Caco-2 (cell line): ENCODE measurements at places on chromosomes 7 and 10. TPM values are rescaled to one million over a fixed set of nuclear protein-coding genes. Genes with fewer than 3 reads are reported as not detected.

Gene SLC39A12
- total RNA-seq, result not detected in 2 replicates

Gene OR2A42
- not detected in 2 replicates for total RNA-seq

Gene UTF1
- total RNA-seq, result not detected in 2 replicates

Gene ADAMTS14
- total RNA-seq, result not detected in 2 replicates

Gene NACAD
- 1.0 and 1.1 TPM in 2 replicates for total RNA-seq

Gene PTN
- 4.3 and 9.2 TPM in 2 replicates for total RNA-seq

Gene TFAM
- 228 and 240 TPM in 2 replicates for total RNA-seq

Gene BLNK
- 0.30 and 0.36 TPM in 2 replicates for total RNA-seq

Gene DNAJC2
- total RNA-seq, result 71.6 and 73.0 TPM in 2 replicates

Gene DOCK1
- total RNA-seq, result 82.2 and 83.5 TPM in 2 replicates

Gene CHRM2
- not detected in 2 replicates for total RNA-seq

Gene LIPN
- not detected in 2 replicates for total RNA-seq

Gene ACSL5
- 46.6 and 47.9 TPM in 2 replicates for total RNA-seq

Gene SPAM1
- total RNA-seq, result not detected in 2 replicates

Gene STOX1
- 8.5 and 9.0 TPM in 2 replicates for total RNA-seq

Gene ANKRD30A
- 0.14 TPM in 1 of 2 replicates, not detected in the other for total RNA-seq

Gene NPTX2
- not detected in 2 replicates for total RNA-seq

Gene GPRIN2
- total RNA-seq, result 3.0 and 3.7 TPM in 2 replicates

Gene WASHC2A
- total RNA-seq, result 73.1 and 76.1 TPM in 2 replicates

Gene MYOF
- total RNA-seq, result 148 and 176 TPM in 2 replicates

Gene HGF
- not detected in 2 replicates for total RNA-seq

Gene C10orf62
- total RNA-seq, result not detected in 2 replicates

Gene PNLIPRP3
- total RNA-seq, result not detected in 2 replicates

Gene CFTR
- 130 and 132 TPM in 2 replicates for total RNA-seq

Gene ADAM22
- total RNA-seq, result 10.1 and 15.7 TPM in 2 replicates

Gene CHST3
- 40.9 and 46.0 TPM in 2 replicates for total RNA-seq

Gene SLC16A12
- total RNA-seq, result not detected in 2 replicates

Gene OSBPL3
- 43.9 and 45.1 TPM in 2 replicates for total RNA-seq

Gene MACROH2A2
- total RNA-seq, result 5.1 and 6.1 TPM in 2 replicates

Gene LLCFC1
- not detected in 2 replicates for total RNA-seq

Gene SUN3
- total RNA-seq, result not detected in 2 replicates

Gene VSTM4
- total RNA-seq, result not detected in 2 replicates

Gene PLEKHS1
- total RNA-seq, result not detected in 2 replicates

Gene BMS1
- total RNA-seq, result 36.3 and 38.2 TPM in 2 replicates

Gene GET4
- 124 and 130 TPM in 2 replicates for total RNA-seq

Gene VTI1A
- total RNA-seq, result 42.3 and 45.6 TPM in 2 replicates

Gene SSC4D
- total RNA-seq, result 1.1 and 1.6 TPM in 2 replicates

Gene MUC3A
- 25.1 and 27.0 TPM in 2 replicates for total RNA-seq

Gene NUDT1
- total RNA-seq, result 41.5 and 42.8 TPM in 2 replicates

Gene EPO
- 0.72 and 1.1 TPM in 2 replicates for total RNA-seq

Gene C10orf120
- total RNA-seq, result not detected in 2 replicates
